Activated CD8-positive, alpha-beta memory T cell treated with anti-CD3 and anti-CD28 coated beads, Interleukin-2, amount 50 U/mL, for 4 hours (primary cell): ENCODE measurements at places on chromosomes 7 and 10.

GRCh38 chr7:47627580-47628283 is 45.8 kb upstream of the TNS3 start:
- DNase-seq: no peak

DNA sequence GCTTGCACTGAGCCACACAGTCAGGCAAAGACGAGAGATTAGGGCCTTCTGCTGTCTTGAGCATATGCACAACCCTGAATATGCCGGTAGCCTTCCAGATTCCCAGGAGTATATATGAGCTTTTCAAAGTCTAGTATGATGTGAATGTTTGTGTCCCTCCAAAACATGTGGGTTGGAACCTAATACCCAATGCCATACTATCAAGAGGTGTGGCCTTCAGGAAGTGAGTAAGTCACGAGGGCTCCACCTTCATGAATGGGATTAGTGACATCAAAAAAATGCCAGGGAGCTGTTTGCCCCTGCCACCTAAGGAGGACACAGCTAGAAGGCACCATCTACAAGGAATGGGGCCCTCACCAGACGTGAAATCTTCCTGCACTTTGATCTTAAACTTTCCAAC is 105.2 kb downstream of the CH25H start:
- DNase-seq: no peak

- DNase-seq: no peak
These were observed 139.3 kb downstream of the ELAPOR2 start for GRCh38 chr7:86920154-86920553.

DNA sequence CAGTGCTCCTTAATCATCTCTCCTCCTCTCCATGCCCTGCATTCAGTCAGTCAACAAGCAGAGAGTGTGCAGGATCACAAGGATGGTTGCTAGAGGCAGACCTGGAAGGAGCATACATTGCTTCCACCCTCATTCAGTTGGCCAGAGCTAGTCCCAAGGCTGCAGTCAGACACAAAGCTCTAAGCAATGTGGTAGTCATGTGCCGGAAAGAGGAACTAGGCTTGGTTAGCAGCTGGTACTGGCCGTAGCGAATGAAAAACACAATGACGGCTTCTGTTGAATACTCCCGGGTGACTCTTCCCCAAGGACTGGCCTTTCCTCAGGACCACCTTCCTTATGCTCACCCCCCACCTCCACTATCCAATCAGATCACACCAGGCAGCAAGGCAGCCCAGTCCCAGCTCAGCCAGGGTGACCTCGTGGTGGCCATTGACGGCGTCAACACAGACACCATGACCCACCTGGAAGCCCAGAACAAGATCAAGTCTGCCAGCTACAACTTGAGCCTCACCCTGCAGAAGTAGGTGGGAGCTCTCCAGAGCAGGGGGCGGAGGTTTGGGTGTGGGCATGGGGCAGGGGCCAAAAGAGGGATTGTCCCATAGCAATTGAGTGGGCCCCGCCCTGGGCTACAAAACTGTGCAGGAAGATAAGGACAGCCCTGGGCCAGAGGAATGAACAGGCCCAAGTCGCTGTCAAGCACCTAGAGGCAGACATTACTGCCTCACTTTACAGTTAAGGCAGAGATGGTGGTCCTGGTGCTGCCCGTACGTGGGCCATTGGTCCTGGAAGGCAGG is 10.9 kb downstream of the LDB3 start:
- DNase-seq: no peak

DNA sequence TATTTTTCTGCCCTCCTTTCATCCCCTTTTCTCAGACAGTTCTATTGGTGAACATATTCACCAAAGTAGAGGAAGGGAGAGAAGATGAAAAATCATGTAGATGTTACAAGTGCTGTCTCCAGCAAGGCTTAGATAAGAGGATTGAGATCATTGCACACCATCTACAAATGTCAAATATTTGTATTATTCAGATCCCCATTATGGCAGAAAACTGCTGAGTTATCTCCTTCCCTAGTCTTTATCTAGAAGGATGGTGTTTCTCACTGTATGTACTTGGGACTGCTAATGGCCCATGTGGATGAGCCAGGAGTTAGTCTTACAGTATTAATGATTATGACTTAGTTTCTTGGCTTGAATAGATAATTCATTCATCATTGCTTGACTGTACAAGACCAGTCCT is 147.2 kb upstream of the EEPD1 start:
- DNase-seq: no peak
